Skeletal muscle cell (primary cell): ENCODE measurements at places on chromosomes 6 and 20.

DNA sequence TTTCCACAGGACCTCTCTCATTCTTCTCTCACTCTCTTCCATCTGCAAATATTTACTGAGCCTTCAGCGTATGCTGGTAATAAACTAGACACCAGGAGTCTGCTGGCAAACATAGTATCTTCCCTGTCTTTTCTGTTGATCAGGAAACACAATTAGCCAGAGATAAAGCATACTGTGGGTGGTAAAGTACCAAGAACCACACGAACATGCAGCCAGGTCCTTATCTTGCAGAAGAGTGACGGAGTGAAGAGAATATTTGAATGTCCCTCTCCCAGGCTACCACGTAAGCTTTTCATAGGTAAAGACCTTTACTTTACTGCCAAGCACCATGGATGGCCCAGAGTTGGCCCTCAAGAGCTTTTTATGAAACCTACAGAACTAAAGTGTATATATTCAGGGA lies 13.3 kb downstream of the FHL5 start:
- no peak for DNase-seq

DNA sequence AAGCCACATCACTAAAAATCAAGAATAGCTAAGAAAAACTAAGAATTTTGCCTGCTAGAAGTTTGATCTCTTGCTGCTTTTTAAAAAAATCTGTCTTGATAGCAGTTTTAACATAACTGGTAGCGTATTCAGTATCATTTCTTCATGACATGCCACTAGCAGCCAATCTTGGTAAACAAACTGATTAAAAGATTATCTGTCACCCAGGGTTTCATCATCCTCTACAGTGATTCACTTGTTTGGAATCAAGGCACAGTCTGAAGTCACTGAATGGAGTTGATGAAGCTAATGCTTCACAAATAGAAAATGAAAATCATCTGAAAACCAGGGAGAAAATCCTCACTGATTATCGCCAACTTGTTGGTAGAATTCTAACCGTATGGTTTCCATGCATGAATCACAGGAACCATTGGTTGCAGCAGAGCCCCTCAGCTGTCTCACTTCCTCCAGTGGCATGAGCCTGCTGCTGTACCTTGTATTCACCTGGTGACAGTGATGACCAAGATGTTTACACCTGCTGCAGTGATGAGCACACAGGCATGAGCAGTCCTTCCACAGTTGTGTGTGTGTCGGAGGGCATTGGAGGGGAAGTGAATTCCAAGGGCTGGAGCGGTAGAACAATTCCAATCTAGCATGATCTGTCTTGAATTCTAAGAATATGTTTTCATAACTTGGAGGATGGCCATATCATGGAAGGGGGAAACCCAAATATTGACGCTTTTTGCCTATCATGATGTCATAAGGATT lies 275.0 kb downstream of the KHDC1L start:
- DNase-seq: peak; percentile 72

DNA sequence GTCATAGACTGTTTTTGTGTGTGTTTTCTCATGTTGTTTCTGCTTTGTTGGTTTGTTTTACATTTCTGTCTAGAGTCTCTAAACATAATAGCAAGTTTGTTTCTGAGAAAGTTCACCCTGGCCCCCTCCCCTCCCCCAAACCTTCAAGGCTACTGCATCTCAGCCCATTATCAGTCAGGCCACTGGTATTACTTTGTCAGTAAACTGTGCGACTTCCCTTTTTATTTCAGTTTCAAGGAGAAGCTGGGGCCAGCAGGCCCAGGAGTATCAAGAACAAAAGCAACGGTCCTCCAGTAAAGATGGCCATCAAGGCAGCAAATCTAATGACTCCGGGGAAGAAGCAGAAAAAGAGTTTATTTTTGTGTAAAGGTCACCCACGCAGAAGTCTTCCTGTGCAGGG lies 32.8 kb upstream of the SCGN start:
- DNase-seq: no peak

- no peak for DNase-seq
Measured at GRCh38 chr20:22836211-22836610, 198.9 kb upstream of the SSTR4 start.

DNA sequence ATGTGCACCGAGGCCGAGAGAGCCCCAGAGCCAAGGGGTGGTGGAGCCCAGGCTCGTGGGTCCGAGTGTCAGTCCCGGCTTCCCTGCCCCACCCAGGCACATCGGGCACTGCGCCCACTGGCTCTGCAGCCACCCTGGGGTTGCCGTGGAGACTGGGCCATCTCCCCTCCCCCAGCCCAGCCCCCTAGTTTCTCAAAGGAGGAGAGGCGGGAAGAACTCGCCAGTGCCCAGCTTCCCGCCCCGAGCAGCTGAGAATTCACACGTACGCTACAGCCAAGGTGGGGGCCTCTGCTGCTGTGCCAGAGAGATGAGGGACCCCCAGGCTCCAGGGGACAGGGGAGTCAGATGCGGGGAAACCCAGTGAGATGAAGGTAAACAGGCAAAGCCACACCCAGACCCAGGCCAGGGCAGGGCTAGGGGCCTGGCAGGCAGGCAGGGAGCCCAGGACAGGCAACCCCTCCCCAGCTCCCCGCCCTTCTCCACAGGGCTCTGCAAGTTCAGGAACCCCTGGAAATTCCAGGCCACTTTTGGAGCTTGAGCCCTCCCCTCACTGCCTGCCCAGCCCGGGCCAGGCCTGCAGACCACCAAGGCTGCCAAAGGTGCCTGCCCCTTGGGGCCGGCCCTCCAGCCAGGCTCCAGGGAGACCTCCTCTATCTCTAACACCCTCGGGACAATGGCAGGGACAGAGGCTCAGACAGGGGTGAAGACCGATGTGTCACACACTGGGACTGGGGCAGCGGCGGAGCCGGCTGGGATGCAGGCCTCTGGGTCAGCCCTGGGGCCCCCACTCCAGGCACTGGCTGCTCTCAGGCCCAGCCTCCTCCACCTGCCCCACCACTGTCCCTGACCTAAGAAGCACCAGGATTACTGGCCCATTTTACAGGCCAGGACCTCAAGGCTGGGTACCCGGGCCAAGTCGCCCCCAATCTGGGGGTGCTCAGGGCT lies 6.0 kb downstream of the LAMA5 start:
- no peak for DNase-seq

GRCh38 chr6:21045135-21045700 lies 511.0 kb downstream of the CDKAL1 start:
- DNase-seq: no peak

GRCh38 chr20:23032750-23033078 lies 2.4 kb upstream of the SSTR4 start:
- DNase-seq: no peak

GRCh38 chr6:146357578-146358430 lies 185.8 kb upstream of the RAB32 start:
- peak; percentile 48 for DNase-seq

- DNase-seq: no peak
Measured at GRCh38 chr6:2756687-2757224, 6.0 kb upstream of the MYLK4 start.

GRCh38 chr20:46357030-46357514 lies 48.8 kb upstream of the CDH22 start:
- no peak for DNase-seq

GRCh38 chr6:73515204-73515655 lies 5.6 kb downstream of the EEF1A1 start:
- DNase-seq: no peak

DNA sequence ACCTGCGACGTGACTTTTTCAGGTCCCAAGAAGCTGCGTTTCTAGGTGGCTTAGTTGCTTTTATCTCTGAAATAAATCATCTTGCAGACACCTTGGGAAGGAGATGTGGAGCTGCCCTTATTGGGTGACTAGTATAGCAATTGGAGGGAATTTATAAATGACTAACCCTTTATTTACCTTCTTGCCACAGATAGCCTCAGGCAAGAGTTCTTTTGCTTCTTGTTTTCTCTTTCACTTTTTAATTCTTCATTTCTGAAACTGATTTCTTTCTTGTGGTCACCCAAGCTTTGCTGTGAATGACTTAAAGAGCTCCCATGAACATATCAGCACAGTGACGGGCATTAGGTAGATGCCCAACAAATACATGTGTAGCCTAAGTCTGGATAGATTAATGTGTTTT lies 3.0 kb downstream of the ADGRF4 start:
- no peak for DNase-seq

DNA sequence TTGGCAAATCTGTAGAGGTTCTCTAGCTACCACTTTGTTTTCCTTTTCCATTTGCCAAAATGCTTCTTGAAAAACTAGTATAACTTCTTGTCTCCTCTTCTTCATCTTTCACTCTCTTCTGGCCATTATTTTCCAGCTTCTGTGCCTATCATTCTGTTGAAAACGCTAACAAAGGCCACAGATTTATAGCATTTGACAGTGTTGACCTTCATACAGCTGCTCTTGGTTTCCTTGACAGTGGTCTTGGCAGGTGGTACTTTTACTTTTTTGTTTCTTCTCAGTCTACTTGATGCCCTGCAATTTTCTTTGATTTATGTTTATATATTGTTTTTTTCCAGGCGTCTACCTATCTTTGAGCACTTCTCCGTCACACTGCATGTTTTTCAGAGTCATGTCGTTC lies 23.7 kb downstream of the TRMT11 start:
- DNase-seq: no peak

DNA sequence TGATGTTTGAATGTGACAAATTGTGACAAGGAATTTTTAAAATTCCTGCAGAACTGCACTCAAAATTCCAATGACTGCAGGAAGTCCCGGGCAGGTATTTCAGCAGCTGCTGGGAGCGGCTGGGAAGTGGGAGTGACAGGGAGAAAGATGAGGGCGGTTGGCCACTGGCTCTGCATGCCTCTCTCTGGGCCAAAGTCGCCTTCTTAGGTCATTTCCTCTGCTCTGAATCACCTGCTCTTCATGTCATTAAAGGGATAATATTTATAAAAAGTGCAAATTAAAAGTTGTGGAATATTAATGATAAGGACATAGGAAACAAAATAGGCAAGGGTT lies 43.9 kb downstream of the RAMACL start:
- DNase-seq: no peak

DNA sequence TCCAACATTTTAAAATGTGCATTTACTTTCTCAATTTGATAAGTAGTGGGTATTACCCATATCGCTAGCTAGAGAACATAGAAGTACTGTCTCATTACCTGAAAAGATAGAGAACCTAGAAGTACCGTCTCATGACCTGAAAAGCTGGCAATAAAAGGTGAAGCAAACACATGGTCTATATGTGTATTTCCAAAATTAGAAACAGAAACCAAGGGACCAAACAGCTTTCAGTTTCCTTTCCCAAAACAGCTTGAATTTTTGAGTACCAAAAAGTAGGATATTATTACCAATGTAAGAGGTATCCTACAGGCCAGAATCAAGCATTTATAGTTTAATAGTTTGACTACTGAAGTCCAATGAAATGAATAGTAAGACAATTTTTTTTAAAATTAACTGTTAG lies 77.2 kb downstream of the KIF13A start:
- no peak for DNase-seq
